ENCODE measurements at places on chromosomes 7 and 10.
A peak's percentile ranks its signal among the peaks of the same experiment; 100 is the strongest.

- no peak for DNase-seq
Measured at GRCh38 chr7:101818287-101819071, 1.1 kb downstream of the CUX1 start.

DNA sequence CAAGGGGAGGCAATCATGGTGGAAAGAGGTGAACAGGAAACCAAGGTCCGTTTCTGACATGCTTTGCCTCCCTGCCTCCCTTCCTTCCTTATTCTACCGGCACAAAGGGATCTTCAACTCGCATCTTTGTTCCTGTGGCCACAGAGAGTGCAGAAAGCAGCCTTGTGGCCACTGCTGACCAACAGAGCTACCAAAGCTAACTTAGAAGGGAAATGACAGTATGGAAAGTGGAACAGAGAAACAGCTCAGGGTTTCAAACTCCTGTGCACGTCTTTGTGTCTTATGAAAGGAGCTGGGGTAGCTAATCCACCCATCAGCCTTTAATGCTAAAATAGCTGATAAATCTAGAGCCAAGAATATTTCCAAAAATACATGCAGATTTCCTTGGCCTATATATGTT is 588.0 kb downstream of the SORCS1 start:
- no peak for DNase-seq

DNA sequence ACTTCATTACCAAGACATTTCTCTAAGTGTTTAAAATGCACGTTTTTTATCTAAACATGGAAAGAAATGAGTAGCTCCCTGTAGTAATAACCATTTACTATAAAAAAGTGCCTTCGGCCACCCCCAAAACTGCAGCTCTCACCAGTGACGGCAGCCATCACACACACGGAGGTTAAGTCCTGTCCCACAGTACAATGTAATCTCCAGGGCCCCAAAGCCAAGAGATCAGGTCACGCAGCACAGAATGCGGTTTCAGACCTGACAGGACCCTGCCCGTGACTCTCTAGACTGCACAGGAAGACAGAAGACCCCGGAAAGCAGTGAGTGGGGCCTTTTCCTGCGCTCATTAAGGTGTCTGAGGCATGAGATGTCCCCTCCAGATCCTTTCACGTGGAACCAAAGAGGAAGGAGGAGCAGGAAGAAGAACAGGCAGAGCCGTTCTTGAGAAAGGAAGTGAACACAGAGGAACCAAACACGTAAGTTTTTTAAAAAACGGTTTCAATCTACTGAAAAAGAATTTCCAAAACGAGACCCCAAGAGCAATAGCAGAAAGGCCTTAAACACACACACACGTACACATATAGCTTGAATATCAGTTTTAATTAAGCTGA is 125.7 kb downstream of the ZMYND11 start:
- no peak for DNase-seq

DNA sequence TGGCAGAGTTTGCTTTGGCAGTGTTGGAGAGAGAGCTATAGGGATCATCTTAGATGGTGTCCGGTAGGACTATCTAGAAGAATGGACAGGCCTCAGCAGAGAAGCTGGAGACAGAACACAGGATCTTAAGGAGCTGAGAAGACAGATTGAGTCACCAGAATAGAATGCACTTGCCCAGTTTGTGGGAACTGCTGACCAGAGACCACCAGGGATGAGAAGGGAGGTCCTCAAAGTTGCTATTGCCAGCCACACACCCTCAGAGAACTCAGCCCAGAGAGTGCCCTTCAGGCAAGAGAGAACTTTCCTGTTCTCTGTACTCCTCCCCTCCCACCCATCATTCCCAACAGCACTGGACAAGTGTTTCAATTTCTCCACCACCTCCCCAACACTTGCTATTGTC is 25.3 kb upstream of the GALNT11 start:
- no peak for DNase-seq

- no peak for DNase-seq
Measured at GRCh38 chr7:121331574-121331973, 2.8 kb downstream of the WNT16 start.

GRCh38 chr10:38156416-38157269 is 62.5 kb downstream of the ZNF37A start:
- DNase-seq = no peak

DNA sequence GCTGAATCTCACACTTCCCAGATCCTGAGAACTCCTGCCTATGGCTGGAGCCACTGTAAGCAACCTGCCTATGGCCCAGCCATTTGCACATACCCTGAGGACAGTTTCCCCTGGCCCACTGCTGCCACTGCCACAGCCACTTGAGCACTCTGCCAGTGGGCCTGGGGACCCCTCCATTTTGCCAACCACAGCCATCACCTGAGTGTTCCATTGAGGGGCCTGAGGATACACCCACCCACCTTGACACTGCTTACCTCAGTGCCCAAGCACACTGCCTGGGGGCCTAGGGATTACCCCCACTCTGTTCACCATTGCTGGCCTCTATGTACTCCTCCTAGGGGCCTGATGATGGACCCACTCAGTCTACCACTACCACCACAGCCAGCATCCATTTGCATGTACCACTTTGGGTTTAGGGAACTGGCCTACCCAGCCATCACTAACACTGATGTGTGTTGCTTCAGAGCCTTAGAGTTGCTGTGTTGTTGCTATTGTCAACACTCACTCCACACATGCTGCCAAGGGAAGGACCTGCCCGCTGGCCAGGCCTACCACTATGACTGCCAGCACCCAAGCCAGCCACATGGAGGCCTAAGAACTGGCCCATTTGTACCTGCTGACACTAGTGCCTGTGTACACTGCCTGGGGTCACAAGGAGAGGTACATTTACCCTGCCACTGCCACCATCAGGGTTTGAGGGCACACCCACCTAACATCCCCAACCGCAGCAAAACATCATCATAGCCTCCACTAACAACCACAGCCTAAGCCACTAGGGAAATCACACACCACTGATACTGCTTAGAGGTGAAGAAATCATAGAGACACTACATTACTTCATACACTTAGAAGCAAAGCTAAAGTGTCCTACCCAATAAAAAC is 45.9 kb upstream of the ANTXRL start:
- DNase-seq = no peak

DNA sequence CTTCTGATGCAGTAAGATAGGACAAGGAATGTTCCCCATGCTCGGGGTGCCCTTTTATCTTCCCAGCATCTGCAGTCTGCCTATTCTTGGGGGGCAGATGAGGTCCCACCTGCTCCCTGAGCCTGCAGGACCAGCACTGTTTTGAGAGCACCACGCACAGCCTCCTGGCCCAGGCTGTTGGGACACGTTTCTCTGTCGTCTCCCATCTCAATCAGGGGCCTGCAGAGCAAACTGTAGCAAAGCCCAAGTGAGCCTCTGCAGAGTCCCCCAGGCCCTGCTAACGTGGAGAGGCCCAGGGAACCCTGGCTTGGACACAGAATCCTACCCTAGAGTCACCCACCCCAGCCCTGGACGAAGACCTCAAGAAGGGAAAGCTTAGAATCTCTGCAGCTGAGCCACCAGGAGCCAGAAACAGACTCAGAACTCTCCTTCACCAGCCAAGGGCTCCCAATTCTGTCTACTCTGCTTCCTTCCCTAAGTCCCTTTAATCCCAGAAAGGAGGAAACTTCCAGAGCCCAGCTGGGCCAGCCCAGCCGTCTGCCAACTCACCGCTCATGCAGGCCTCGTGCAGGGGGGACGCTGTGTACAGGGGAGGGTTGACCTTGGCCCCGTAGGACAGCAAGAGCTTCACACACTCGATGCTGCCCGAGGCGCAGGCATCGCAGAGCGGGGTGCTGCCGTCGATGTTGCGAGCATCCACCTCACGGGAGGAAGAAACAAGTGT is 15.6 kb downstream of the ASB13 start:
- no peak for DNase-seq

- no peak for DNase-seq
Measured at GRCh38 chr7:133398506-133398905, 145.6 kb downstream of the EXOC4 start.

DNA sequence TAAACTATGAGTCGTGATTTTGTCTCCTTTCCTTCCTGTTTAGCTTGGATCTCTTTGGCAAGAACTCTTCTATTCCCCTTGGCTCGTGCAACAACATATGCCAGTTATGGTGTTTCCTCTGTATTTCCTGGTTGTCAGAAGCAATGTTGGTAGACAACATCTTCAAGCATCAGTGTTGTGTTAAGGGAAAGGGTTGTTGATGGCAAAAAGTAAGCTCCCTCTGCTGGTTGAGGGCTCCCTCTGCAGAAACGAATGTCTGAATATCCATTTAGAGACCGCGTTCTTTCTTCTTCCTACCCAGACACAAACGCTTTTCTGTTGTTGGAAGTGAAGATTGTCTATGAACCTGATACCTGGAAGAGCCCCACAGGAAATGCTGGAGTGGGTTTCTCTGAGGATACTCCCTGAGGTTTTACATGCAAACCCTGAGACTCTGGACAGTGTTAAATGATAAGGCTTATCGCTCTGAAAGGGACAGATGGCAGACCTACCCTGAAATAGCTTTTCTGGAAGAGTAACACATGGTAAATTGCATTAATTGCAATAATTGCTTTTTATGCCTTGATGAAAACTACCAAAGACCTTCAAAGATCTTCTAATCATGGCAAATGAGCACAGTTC is 23.5 kb upstream of the C1QL3 start:
- DNase-seq = peak; percentile 5

DNA sequence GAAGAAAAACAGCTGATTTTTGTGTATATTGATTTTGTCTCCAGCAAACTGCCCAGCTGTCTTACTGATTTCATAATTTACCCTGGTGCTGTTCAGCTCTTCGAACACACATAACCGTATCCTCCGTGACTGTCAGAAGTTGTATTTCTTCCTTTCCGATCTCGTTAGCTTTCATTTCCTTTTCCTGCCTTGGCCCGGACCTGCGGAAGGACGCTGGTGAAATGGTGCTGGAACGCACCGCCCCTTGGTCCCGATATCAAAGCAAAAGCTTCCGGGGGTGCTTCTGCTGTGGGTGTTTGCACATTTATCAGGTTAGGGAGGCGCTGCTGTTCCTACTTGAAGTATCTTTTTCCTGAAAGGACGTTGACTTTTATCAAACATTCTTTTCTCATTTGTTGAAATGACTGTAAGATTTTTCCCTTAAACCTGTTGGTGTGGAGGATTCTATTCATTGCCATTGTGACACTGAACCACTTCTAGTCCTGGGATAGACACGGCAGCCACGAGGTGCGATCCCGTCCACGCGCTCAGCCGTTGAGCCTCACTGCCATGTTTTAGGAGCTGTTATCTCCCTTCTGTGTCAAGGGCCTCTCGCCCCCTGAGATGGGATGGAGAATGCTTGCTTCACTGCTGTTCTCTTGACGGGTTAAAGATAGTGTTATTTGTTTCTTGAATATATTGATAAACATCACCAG is 72.6 kb downstream of the FOXL3 start:
- no peak for DNase-seq

DNA sequence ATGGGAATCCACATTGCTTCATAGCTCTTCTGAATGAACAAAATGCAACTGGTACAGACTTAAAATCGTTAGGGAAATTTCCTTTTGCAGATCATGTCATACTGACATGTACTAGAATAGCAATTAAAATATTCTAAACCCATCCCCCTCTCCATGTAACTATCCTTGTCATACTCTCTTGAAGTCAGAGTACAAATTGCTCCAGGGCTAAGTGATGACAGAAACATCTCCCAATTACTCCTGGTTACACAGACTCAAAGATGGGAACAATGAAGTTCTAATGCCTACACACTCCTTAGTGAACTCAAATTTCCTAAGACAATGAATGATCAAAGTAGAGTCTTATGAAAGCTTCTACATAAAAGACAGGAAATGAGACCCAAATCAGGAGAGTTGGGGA is 87.2 kb downstream of the PDE1C start:
- no peak for DNase-seq

- peak; percentile 57 for DNase-seq
Measured at GRCh38 chr10:75209921-75210281, 695 bp upstream of the VDAC2 start.

GRCh38 chr7:151060416-151061212 is 1.2 kb downstream of the SLC4A2 start:
- no peak for DNase-seq

GRCh38 chr10:16646181-16647059 is 124.7 kb upstream of the C1QL3 start:
- no peak for DNase-seq

- no peak for DNase-seq
Measured at GRCh38 chr7:131011432-131011742, 277.4 kb upstream of the KLF14 start.

- DNase-seq = peak; percentile 86
Measured at GRCh38 chr10:62583876-62584615, 209.9 kb downstream of the ZNF365 start.

- DNase-seq = no peak
Measured at GRCh38 chr7:139763330-139763729, 14.5 kb downstream of the HIPK2 start.

- DNase-seq = peak; percentile 41
Measured at GRCh38 chr7:94182066-94182465, 177.9 kb upstream of the BET1 start.

DNA sequence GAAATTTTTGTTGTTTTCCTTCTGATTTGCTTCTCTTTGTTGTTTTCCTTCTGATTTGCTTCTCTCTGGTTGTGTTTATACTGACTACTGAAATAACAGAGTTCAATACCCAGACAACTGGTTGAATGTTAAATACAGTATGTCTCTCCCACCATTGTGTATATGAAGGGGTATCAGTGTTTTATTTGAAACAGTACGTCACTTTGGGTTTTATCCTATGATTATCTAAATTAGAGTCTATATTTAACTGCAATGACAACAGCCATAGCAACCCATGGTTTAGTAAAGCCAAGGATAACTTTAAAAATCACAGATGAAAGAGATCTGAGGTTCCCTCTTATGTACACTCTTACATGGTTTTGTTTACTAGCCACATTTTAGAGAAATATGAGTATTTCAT is 141.3 kb downstream of the GNAT3 start:
- no peak for DNase-seq

DNA sequence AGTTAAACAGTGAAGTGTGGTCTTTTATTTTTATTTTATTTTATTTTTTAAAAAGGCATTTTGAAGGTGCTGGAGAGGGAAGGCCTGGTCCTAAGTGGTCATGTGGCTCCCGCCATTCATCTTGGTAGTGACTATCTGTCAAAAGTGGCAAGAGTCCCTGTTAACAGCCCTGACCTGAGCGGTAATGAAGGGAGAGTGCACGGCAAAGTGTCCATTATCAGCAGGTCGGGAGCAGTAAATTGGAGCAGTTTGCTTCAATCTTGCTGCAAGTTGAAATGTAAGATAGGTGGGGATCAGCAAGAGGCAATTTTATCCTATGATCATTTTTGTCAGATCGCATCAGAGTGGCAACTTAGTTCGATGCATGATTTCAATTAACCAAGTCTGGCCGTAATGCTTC is 227.4 kb upstream of the SP4 start:
- no peak for DNase-seq

Measured in fibroblast of skin of left quadriceps (primary cell).